ENCODE measurements at places on chromosomes 3 and 15. TPM values are rescaled to one million over a fixed set of nuclear protein-coding genes. Genes with fewer than 3 reads are reported as not detected.

DNA sequence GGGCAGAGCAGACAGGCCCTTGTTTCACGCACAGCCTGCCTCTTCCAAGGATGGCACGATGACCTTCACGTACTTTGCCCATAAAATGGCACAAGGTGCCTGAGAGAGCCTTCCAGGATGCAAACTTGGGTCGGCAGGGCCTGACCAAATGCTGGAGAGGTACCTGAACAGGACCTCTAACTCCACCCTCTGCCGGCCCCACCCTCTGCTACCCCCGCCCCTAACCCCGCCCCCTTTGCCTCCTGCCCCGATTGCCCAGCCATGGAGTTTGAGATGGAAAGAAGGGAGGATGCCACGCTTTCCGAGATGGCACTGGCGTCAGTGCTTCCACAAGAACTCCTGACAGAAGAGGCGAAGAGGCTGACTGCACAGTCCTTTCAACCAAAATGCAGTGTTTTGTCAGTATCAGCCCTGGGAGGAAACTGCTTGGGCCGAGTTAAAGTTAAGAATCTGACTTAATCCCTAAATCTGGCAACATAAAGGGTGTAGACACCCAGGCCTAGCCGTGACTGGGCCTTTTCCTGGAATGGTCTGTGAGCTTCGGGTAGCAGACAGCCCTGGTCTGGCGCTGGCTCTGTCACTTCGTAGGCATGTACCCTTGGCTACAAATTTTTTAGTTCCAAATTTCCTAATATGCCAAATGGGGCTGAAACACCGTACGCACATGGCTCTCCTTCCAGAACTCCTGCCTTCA is 230.3 kb upstream of the RGMA start:
- H3K4me1 ChIP-seq: no peaks in the 10 kb centered on the region
- no peak overlapping the region for H3K4me3 ChIP-seq
- H3K27ac ChIP-seq: no peak overlapping the region
- H3K36me3 ChIP-seq: no peaks in the 10 kb centered on the region

GRCh38 chr15:45435124-45435903 is 57.0 kb upstream of the GATM start:
- no peaks in the 10 kb centered on the region for H3K36me3 ChIP-seq
- H3K4me1 ChIP-seq: no peaks in the 10 kb centered on the region
- no peak overlapping the region for H3K4me3 ChIP-seq
- H3K27me3 ChIP-seq: no peaks in the 10 kb centered on the region
- DNase-seq: no peak

Gene PSMD2
- 123 TPM for total RNA-seq

DNA sequence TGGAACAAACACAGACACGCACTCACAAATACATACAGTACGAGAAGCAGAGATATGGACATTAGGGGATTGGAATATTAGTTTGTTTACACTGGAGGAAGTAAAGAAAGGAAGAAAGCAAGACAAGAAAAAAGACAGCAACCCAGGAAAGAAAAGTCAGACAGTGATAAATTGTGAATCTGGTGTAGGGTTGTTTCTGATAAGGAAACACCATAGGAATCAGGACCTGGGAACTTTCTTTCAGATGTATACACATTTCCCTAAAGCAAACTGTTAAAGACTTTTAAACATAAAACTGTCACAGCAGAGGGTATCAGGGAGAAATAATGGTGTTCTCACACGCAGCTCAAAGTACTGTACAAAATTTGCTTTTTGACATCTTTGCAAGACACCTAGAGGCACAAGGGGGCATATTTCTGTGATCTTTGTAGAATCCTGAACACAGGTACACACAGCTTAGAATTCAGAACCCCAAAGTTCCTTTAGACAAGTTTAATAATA is 153.7 kb downstream of the TUSC7 start:
- DNase-seq: no peak
- no peak overlapping the region for H3K4me3 ChIP-seq
- no peaks in the 10 kb centered on the region for H3K36me3 ChIP-seq
- no peak overlapping the region for H3K27ac ChIP-seq
- H3K27me3 ChIP-seq: no peaks in the 10 kb centered on the region

- H3K36me3 ChIP-seq: no peaks in the 10 kb centered on the region
- H3K4me3 ChIP-seq: peak overlapping the region; percentile 39
- no peaks in the 10 kb centered on the region for H3K4me1 ChIP-seq
- H3K27ac ChIP-seq: peak overlapping the region; percentile 95
These were observed 2.7 kb downstream of the ANKRD28 start for GRCh38 chr3:15794842-15795650.

GRCh38 chr15:98876451-98877369 is 130.9 kb downstream of the PGPEP1L start:
- H3K4me3 ChIP-seq: no peak overlapping the region
- peak overlapping the region; percentile 40 for H3K27ac ChIP-seq
- DNase-seq: no peak
- no peaks in the 10 kb centered on the region for H3K36me3 ChIP-seq
- peaks cover 5% of the 10 kb centered on the region for H3K4me1 ChIP-seq

Gene IMPG2
- 2.6 TPM for total RNA-seq

GRCh38 chr3:58596834-58597518 is 19.8 kb upstream of the FAM107A start:
- H3K4me3 ChIP-seq: no peak overlapping the region
- no peaks in the 10 kb centered on the region for H3K36me3 ChIP-seq
- H3K27me3 ChIP-seq: no peaks in the 10 kb centered on the region
- DNase-seq: no peak

GRCh38 chr3:171712171-171712938 is 97.9 kb downstream of the PLD1 start:
- H3K27me3 ChIP-seq: no peaks in the 10 kb centered on the region
- H3K4me1 ChIP-seq: no peaks in the 10 kb centered on the region
- peak; percentile 39 for DNase-seq
